ENCODE measurements at places on chromosomes 16 and 17.

DNA sequence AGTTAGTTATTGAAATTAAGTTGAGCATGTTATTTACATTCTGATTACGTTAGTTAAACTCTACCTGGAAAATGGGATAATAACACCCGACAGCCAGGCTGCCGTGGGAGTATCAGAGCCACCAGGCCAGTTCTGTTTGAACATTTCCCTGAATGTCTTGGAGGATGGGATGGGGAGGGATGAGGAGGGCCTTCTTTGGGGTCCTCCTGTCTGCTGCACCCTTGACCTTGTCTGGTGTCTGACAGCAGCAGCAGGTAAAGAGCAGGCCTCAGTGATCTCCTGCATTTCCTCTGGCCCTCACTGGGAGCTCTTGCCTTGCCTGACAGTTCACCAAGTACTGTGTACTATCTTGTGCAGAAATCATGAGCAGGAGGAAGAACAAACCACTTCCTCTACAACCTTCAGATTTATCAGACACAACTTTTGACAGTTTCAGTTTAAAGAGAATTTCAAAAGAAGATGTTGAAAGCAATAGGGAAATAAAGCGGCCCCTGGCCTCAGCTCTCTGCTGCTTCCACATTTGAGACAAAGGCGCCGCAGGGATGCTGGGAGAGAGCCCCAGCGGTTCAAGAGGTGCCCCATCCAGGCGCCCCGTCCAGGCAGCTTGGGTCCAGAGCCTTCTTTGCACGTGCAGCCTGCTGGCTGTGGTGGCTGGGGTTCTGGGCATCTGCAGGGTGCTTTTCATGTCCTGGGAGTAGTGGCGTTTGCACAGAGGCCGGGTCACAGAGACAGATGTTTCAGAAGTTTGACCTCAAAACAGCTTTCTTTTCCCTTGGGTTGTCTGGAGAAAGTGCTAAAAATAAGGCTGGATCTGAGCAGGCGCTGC, 25.3 kb downstream of the CMIP start:
- DNase-seq, result no peak

DNA sequence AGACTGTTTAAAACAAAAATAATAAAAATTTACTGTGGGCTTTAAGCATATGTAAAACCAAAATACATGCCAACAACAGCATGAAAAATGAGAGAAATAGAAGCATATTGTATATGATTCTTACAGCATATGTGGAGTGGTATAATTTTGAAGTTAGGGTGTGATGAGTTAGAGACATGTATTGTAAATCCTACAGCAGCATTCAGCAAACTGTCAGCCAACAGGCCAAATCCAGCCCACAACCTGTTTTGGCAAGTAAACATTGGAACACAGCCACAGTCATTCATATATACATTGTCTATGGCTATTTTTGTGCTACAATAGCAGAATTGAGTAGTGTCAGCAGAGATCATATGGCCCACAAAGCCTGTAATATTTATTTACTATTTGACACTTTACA, 42.3 kb downstream of the ZNF18 start:
- DNase-seq, result no peak

DNA sequence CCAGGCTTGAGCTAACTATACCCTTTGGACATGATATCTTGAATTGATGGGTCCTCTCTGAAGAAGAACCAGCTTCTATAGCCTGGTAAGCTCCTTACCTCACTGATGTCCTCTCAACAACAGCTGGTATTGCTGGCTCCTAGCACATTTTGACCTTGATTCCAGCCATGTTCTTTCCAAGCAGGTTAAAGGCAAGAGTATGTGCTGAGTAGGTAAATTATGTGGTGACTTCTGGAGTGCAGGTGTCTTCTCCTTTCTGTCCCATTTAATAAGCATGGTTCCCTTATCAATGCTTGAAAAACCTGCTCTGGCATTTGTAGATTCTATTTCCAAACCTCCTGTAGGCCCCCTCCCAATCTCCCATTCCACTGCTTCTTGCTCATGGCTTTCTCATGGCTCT, 300.1 kb downstream of the UTP18 start:
- DNase-seq, result no peak

- no peak for DNase-seq
Observed at GRCh38 chr17:30794372-30794771, 30.1 kb downstream of the CRLF3 start.

- no peak for DNase-seq
Observed at GRCh38 chr17:5958850-5959249, 111.3 kb upstream of the WSCD1 start.

DNA sequence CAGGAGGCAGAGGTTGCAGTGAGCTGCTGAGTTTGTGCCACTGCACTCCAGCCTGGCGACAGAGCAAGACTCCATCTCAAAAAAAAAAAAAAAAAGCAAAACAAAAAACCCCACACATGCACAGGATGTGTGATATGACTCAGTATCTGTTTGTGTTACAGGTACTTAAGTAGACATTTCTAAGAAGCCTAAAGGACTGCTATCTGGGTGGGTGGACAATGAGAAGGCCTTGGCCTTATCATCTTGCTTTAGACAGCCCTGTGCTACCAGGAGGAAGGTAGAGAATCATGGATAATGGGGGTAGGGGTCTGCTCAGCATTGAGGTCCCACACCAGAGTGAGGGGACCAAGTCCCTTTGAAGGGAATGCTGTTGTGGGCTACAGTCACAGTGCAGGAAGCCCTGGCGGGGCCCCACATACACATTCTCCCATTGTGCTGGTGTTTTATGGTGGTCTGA, 26.7 kb downstream of the PLD6 start:
- no peak for DNase-seq

DNA sequence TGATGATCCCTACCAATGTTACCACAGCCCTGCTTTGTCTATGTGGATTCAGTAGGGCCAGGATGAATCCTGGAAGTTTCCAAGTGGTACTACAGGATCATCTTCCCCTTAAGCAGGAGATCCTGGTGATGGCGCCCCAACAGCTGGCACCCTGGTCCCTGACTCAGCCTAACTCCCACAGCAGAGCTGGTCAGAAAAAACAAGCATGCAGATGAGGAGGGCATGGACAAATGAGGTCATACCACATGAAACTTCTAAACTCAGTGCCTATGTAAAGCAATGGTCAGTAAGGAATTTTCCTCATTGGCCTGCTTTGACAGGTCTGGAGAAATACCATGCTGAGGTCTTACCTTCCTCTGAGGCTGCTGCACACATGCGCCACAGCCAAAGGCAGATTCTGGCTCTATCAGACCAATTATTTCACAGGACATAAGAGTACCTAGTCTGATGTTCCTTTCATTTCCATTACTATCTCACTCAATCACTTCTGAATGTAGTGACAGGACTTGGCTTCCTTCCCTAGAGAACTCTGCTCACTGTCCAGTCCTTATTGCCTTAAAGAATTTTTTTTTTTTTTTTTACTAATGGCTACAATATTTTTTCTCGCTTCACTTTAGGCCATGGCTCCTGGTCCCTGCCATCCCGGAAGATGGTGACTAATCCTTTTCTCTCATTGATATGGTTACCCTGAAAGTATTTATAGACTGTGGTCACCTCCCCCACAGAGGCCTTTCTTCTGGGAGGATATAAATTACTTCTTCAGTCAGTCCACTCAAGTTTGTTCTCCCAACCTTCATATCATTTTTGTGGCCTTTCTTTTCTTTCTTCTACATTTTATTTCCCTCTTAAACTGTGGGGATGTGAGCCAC, 525.2 kb upstream of the PSMD7 start:
- DNase-seq, result no peak
